ENCODE measurements at places on chromosomes 16 and 17. TPM values are rescaled to one million over a fixed set of nuclear protein-coding genes. Genes with fewer than 3 reads are reported as not detected.

DNA sequence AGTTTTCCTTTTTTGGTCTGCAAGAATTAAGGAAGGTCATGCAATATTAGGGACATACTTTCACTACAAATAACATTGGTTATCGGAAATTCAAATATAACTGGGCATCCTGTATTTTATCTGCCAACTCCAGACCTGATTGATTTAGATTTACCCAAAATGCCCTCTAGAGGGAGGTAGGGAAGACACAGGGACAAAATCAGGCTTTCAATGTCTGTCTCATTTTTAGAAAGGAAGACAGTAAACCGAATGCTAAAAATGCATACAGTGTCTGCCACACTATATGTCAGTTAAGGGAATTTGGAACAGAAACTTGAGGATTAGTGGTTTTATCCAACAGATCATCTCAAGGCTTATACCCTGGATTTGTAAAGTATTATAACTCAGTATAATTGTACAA, 161.7 kb upstream of the SOX9 start:
- no peak for DNase-seq

DNA sequence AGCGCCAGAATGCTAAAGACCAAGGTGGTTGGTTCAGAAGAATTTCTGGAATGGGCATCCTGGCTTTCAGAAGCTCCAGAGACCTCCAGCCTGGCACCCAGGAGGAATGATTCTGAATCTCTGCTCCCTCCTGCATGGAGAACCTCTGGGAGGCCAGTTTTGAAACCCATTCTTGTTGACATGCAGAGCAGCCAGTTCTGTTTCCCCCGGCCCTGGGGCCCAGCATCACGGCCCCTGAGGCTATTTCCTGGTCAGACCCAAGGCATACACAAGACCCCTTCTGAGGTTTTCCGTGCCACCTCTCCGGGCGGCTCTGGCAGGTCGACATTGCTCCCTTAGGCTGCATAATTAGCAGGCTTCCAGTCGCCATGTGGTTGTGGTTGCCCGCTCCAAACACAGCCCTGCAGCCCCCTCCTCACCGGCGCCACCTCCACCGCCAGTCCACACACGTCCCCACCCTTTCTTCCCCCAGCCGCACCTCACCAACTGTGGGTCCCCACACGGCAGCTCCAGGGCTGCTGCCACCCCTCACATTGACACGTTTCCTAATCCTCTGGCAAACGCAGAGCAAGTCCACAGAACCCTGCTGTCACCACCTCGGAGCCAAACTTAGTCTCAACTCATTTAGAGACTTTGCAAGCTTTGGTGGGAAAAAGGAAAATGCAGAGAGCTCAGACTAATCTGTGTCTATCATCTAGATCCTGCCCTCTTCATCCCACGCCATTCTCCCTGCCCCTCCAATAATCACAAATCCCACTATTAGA, 367.1 kb downstream of the SOX9 start:
- no peak for DNase-seq

DNA sequence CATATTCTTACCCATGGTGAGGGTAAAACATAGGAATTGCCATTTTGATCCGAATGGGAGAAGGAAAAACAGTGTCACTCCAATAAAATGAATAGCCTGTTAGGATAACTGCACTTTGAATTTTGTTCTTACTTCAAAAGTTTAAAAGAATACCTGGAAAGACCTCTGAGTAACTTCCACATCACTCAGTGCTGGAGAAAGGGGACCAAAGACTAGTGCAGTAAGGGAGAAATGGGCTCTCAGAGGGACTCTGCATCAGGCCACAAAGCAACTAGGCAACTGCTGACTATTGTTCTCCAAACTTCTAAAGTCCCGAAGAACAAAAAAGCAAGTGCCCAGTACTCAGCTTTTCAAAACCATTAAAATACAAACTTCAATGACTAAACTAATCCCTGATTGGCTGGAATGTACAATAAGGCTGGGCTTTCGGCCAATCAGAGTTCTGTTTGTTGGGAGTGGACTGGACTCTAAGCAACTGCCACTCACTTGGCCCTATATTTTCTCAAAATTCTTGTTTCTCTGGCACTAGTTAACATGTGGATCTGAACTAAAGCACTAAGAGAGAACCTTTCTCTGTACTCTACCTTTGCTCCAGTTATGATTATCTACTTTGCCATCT, 6.2 kb downstream of the DNAJC7 start:
- DNase-seq: peak; percentile 60

- DNase-seq: no peak
Measured at GRCh38 chr17:73598212-73598611, 46.0 kb downstream of the SDK2 start.

DNA sequence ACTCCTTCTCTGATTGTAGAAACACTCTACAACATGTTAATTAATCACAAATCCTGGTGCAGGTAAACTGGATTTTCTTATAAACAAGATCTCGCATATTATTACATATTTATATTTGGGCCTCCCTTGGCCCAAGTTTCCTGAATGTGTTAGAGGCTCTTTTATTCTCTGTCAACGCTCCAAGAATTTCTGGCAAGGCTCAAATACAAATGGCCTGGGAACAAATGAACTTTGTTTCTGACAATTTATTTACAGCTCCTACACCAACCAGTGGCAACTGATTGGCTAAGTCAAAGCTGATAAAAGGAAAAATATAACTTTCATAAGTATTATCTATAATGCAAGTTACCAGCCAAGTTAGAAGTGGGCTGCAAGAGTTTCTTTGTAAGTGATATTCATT, 64.9 kb upstream of the CORO6 start:
- DNase-seq: peak; percentile 59

GRCh38 chr17:82316651-82317393, 586 bp downstream of the CD7 start:
- no peak for DNase-seq

- DNase-seq: no peak
Measured at GRCh38 chr17:38753071-38753506, 548 bp downstream of the PSMB3 start.

DNA sequence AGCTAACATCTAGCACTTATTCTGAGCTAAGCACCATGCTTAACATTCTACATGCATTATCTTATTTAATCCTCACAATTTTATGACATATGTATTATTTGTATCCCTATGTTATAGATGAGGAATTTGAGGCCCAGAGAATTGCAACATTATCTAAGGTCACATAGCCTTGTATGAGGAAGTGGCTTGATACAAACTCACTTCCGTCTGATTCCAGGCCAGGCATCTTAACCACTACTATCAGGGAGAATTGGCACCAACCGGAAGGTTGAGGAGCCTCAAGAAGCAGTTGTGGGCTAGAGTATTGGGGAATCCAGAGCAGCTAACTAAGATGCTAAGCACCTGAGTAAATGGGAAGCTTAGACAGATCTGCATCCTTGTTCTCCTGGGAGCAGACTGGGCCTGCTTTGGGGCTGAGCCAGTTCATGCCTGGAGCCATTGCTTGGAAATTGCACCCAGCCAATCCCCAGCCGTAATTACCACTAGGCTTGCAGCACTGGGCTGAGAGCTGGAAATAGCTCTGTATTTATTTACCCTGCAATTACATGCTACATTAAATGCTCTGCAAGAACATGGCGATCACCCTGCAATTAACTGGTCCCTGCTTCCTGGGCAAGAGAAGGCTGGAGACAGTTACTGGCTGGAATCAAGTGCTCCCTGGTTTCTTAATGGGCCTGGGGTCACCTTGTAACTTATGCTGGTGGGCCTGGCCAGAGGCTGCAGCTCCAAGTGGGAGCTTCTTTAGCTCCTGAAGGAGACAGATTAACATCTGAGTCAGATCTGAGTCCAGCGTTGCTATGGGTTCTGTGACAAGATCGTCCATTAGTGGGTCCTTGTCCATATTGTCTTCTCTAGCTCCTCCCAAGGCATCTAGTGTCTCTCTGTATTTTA, 273.1 kb upstream of the CCL2 start:
- no peak for DNase-seq

GRCh38 chr16:11964761-11965551, at the start of gene TNFRSF17:
Gene TNFRSF17, plus strand, starts transcription at chr16:11965210. Its CDS starts 115 bp downstream, at chr16:11965325.
- peak; percentile 71 for DNase-seq

DNA sequence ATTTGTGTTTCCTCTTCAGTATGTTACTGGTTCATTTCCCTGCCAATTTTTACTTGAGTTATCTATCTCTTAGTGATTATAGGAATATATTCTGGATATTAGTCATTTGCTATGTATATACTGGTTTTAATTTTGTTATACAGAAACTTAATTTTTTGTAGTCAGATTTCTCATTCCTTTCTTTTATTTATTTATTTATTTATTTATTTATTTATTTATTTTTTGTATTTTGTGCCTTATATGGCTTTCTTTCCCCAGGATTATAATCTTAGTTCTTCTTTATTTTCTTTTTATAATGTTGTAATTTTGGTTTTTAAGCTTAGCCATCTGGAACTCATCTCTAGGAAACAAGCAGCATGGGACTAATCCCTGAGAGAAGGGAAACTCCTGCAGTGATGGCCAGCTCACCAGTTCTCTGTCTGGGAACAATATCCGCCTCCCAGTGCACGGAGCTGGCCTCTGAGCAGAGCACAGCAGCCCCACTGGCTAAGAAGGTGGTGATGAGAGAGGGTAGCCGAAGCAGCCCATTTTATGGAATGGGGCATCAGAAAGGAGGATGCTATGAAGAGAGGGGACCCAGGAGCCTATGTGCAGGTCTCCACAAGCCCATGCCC, 54.5 kb upstream of the ADORA2B start:
- no peak for DNase-seq

DNA sequence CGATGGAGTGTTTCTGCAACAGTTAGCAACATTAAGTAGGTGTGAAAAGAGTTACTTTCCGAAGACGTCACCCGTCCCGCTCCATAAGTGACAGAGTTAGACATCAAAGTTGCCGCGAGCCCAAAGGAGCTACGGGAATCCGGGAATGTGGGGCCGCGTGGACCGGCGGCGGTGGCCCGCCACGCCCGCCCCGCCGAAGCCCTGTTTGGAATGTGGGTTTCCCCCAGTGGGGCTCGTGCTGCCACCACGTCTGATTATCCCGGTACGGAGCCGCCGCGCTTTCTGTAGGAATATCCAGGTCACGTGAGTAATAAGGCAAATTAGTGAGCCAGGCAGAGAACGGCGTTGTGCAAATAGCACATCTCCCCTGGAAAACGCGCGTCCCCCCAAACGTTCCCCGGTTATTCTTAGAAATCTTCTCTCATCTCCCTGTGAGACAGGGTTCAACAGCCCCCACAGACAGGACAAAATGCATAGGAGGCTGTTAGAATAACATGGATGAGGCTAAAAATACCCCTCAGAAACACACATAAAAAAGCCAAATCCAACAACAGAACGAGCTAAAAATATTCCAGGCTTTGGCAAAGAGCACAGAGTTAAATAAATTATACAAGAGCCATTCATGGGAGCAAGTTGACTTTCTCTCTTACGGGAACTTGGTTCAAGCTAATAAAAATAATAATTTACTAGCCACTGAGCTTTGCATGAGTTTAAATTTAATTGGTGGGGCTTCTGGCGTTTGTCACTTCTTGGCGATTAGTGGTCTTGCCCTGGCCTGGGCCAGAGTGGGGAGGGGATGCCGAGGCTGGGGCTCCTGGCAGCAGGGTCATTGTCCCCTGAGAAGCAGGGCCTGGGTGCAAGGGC, 8.6 kb downstream of the BAHCC1 start:
- DNase-seq: no peak

- peak; percentile 63 for DNase-seq
Measured at GRCh38 chr17:56593646-56594319, at the start of gene NOG. Gene NOG, plus strand, starts transcription at chr17:56593699. Its CDS starts 525 bp downstream, at chr17:56594224.

- DNase-seq: peak; percentile 11
Measured at GRCh38 chr17:83194761-83195329, 115.4 kb downstream of the METRNL start.

GRCh38 chr16:57185446-57185944, 344 bp downstream of the PSME3IP1 start:
- DNase-seq: peak; percentile 55

GRCh38 chr16:72711823-72712222, 336.1 kb downstream of the ZFHX3 start:
- DNase-seq: no peak

- DNase-seq: no peak
Measured at GRCh38 chr17:13865650-13866049, 203.7 kb upstream of the COX10 start.

DNA sequence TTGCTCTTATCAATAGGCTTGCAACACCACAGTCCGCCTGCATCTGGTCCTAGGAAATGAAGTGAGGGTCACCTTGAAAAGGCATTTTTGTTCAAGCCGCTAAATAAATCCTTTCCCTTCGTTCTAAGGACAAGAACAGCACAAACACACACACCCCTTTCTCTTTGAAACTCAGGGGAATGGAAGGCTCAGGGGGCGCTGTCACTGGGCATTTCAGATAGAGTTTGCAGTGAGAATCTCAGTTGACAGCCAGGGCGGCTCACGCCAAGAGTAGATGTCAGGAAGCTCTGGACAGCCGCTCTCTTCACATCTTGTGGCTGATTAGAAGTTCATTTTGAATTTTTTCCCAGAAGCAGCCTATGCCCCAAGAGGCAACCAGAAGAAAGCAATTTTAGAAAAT, 39.8 kb downstream of the ABAT start:
- DNase-seq: no peak

DNA sequence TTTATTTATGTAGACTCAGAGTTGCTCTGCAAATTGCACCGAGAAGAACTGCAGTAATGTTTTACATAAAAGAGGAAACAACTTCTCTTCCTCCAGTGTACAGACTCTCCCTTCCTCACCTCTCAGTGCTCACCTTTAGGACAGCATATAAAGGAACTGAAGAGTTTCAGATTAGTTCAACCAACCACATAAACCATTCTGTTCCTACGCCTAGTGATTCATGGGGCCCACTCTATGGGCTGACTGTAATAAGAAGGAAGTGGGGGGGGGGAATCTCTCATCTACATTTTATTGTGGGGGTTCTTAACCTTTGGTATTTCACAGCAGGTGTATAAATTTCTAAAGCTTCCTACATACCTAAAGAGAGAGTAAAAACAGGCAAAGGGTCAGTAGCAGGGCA, 18.3 kb downstream of the ZSWIM7 start:
- no peak for DNase-seq

DNA sequence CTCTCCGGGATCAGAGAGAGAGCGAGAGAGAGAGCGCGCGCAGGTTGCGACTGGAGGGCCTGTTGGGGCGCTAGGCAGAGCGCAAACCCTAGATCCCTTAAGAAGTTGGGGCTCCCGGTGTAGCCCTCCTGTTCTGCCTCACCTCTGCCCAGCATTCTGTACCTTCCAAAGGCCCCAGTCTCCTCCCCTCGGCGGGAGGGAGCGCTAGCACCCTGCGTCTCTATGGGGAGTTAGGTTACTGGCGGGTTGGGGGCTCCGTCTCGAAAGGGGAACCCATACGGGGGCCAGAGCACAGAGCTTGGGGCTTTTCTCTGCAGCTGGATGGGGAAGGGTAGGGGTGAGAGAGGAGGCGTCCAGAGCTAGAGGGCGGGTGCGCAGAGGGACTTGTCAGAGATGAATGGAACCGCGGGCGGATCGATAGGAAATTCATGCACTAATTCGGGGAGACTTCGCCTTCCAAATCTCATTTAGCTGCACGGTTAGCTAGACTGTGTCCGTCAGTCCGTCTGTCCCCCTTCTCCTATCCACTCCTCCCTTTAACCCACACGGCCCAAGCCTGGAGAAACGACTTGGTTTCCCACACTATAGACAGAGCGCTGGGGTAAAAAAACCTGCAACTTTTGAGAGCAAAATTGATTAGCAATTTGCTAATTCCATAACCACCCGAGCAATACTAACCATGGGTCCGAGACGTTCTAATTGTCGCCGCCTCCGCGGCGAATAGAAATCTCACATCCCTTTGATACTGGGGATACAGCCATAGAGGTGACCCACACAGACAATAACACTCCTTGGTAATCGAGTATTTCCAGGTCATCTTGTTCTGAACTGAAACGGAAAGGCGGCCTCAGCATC, 693 bp upstream of the HOXB4 start:
- DNase-seq: no peak

Gene PLXDC1
- polyA plus RNA-seq: 40.5 TPM

Gene SLC12A3
- 0.16 TPM for polyA plus RNA-seq

Gene TBC1D3
- not detected for polyA plus RNA-seq

Gene CMTM4
- polyA plus RNA-seq: 22.2 TPM

Gene EPX
- polyA plus RNA-seq: not detected

Gene GPR139
- not detected for polyA plus RNA-seq

All from testis (tissue), 5 donors.